Nasal cavity respiratory epithelium epithelial cell of viscerocranial mucosa (primary cell): ENCODE measurements at places on chromosomes 2 and 18. TPM values are rescaled to one million over a fixed set of nuclear protein-coding genes. Genes with fewer than 3 reads are reported as not detected.

The ZNF385B gene
- 0.34 TPM in 1 of 2 replicates, not detected in the other for total RNA-seq

The ADD2 gene
- total RNA-seq: under 0.01 TPM in 1 of 2 replicates, not detected in the other

The DYSF gene
- 0.68 and 16.2 TPM in 2 replicates for total RNA-seq

The CYP27A1 gene
- 0.34 and 0.64 TPM in 2 replicates for total RNA-seq

The SLC30A3 gene
- total RNA-seq: not detected in 2 replicates

The TCF7L1 gene
- total RNA-seq: 0.34 and 3.8 TPM in 2 replicates

The SLC40A1 gene
- 1.4 and 5.0 TPM in 2 replicates for total RNA-seq
